ENCODE measurements at places on chromosomes 4 and X.

- H3K4me1 ChIP-seq: no peaks in the 10 kb centered on the region
- no peak overlapping the region for H3K4me3 ChIP-seq
- no peak for DNase-seq
- no peaks in the 10 kb centered on the region for H3K27me3 ChIP-seq
- H3K36me3 ChIP-seq: no peaks in the 10 kb centered on the region
Observed at GRCh38 chr4:176149680-176150355, 45.6 kb downstream of the SPATA4 start.

DNA sequence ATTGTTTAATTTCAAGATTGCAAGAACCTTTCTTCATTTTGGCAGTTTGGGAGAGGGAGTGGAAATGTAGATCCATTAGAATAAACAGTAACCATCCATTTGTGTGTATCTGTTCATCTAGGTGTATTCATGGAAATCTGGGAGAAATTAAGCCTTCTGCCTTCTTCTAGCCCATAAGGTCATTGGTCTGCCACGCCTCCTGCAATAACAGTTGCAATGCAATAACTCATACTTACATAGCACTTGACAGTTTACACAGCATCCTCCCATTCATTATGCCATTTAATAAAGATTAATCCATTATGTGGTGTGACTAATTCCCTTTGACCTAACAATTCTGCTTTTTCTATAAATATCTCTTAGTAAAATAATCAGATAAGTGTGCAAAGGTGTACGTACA, 42.6 kb downstream of the SHROOM4 start:
- DNase-seq: no peak
- no peaks in the 10 kb centered on the region for H3K36me3 ChIP-seq
- H3K27me3 ChIP-seq: no peaks in the 10 kb centered on the region
- H3K4me3 ChIP-seq: no peak overlapping the region
- no peaks in the 10 kb centered on the region for H3K4me1 ChIP-seq
- H3K27ac ChIP-seq: no peak overlapping the region

GRCh38 chrX:135200297-135200696, 29.1 kb upstream of the CT55 start:
- no peaks in the 10 kb centered on the region for H3K4me1 ChIP-seq
- no peaks in the 10 kb centered on the region for H3K27me3 ChIP-seq
- DNase-seq: no peak
- H3K36me3 ChIP-seq: no peaks in the 10 kb centered on the region
- H3K4me3 ChIP-seq: no peak overlapping the region
- no peak overlapping the region for H3K27ac ChIP-seq

- H3K36me3 ChIP-seq: no peaks in the 10 kb centered on the region
- DNase-seq: no peak
- H3K27ac ChIP-seq: no peak overlapping the region
- no peak overlapping the region for H3K4me3 ChIP-seq
- no peaks in the 10 kb centered on the region for H3K27me3 ChIP-seq
Observed at GRCh38 chrX:65644621-65645289, 22.7 kb upstream of the MSN start.

DNA sequence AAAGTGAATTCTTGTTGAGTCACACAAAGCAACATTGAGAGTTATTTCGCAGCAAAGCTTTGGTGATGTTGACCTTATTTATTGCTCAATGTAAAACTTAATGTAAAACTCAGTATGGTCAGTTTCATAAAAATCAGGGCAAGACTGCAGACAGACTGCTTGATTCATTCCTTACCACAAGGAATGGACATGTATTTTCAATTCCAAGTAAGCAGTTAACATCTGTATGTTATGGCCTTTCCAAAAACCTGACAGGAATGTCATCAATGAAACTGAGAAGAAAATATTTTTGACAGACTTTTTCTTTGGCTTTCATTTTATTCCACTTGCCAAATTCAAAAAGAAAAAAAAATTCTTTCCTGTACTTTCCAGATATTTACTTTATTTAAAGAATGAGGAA, 488.3 kb downstream of the ANKRD50 start:
- no peak overlapping the region for H3K4me3 ChIP-seq
- no peak for DNase-seq
- no peaks in the 10 kb centered on the region for H3K27me3 ChIP-seq
- no peaks in the 10 kb centered on the region for H3K4me1 ChIP-seq
- H3K27ac ChIP-seq: no peak overlapping the region

DNA sequence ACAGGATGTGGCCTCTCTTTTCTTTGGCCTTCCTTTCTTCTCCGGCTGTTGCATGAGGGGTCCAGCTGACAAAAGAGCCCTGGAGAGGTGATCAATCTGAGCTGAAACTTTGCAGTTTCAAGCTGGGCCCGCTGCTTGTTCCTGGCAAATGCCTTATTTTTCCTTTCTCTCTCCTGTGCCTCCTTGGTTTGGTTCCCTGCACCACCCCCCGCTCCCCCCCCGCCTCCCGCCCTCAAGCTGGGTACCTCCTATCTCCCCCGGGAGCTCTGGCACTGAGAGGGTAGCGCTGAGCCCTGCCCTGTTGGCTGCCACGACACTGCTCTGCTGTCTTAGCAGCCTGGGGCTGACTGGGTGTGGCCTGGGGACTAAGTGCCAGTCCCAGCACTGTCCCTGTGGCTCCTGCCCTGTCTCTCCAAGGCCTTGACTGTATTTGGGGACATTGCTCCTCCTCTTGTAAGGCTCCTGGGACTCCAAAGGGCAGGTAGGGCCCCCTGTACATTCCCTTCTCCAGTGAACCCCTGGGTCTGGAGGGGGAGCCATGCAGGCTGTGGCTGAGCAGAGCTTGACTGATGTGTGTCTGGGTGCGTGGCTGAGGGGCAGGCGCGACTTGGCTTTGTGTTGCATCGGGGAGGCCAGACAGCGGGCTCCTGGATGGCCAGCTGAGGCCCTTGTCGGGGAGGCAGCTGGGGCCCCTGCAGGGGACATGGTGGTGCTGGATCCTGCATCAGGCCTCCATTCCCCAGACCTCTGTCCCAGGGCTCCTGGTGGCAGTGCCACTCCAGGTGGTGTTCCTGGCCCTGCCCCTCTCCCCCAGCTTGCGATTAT, 1.1 kb downstream of the PLXNA3 start:
- H3K36me3 ChIP-seq: no peaks in the 10 kb centered on the region
- no peak for DNase-seq
- peak overlapping the region; percentile 55 for H3K27ac ChIP-seq
- no peaks in the 10 kb centered on the region for H3K4me1 ChIP-seq
- no peaks in the 10 kb centered on the region for H3K27me3 ChIP-seq

GRCh38 chrX:318739-319578, at the start of gene GTPBP6:
TSS of gene GTPBP6 (minus strand) at chrX:318796. CDS start at chrX:318787, 9 bp downstream.
- peak; percentile 99 for DNase-seq
- H3K27me3 ChIP-seq: no peaks in the 10 kb centered on the region
- H3K4me3 ChIP-seq: peak within 1 kb of the TSS; percentile 90

DNA sequence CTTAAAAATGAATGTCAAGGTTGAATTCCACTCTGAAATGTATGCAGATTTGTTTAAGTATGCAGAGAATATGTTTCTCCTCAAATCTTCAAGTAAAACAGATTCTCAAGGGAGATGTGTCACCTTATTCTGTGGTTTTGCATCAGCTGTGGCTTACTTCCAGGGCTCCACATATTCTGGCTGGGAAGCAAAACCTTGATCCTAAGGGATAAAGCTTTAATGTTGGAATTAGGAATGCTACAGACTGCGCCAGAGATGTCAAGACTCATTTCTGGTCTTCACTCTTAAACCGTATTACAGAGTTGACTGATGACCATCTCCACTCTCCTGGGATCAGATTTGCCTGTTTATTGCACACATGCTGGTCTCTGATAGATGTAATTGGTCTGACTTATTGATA, 143.9 kb upstream of the DIPK2B start:
- H3K27ac ChIP-seq: no peak overlapping the region
- no peaks in the 10 kb centered on the region for H3K36me3 ChIP-seq
- no peak for DNase-seq
- no peak overlapping the region for H3K4me3 ChIP-seq

GRCh38 chr4:34193451-34194154, 2050.7 kb downstream of the ARAP2 start:
- no peaks in the 10 kb centered on the region for H3K36me3 ChIP-seq
- H3K4me1 ChIP-seq: no peaks in the 10 kb centered on the region
- H3K27ac ChIP-seq: no peak overlapping the region
- DNase-seq: no peak
- no peaks in the 10 kb centered on the region for H3K27me3 ChIP-seq

Measured in Caco-2 (cell line).